Skin of body (tissue), 3 donors: ENCODE measurements at places on chromosomes 3 and 15.

- DNase-seq: no peak
Observed at GRCh38 chr15:65038428-65038827, 6.8 kb upstream of the SLC51B start.

DNA sequence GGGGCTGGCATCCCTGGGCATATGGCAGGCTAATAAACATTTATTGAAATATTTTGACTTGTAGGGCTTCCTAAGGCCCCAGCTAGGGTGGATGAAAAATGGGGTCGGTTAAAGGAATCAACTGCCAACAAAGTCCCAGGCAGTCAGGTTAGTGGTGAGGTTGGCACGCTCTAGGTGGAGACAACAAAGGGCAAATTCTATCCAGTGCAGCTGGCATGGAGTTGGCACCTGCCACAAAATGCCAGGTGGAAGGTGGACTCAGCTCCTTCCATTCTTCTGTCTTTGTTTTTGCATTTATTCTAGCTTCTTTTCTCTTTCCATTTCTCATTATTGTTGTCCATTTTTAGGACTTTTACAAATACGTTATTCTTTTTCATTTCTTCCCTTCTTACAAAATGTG lies 31.0 kb downstream of the LCMT2 start:
- DNase-seq: no peak

DNA sequence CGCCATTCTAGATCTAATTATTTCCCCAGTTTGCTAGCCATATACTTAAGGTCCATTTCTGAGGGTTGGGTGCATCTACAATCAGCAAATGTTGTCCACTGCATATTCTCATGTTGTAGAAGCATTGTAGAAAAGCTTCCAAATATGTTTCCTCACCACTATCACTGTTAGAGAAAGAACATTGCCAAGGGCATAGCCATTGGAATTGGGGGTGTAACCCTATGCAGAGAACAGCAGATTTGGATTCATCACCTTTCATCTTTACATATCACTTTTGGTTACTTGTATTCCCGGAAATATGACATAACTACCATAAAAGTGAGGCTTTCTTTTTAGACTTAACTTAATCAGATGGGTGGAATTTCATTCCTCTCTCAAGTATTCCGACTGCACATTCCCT lies 203.6 kb downstream of the LSAMP start:
- DNase-seq: no peak

DNA sequence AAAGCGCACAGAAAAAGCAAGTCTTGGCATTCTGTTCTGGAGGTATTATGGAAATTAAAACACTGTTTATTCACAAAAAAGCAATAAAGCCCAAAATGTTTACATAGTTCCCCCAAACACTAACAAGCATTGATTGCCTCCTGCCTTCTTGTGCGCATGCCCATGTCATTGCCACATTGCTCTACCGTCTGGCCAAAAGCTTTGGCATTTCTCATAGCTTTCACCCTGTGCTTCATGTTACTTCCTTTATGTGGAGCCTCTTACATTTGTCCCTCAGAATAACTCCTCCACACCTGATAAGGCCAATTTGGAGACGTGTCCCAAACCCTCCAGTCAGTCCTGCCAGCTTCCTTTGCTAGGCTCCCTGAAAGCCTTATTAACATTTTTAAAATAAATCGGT lies 680.8 kb downstream of the GBE1 start:
- DNase-seq: no peak

DNA sequence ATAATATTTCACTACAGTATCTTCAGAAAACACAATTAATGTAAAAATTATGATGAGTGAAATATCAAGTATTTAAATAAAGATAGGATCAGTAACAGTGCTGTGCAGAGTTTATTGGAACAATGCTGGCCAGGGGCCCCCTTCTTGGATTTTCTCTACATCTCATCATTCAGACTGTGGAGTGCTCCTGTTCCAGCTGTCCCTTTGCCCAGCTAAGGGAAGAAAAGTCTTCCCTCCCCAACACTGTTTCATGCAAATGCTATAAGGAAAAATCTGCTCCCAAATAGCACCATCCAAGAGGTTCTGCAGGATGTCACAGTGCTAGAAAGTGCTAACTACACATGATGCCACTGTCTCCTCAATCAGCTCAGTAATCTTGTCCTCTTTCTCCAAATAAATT lies 64.5 kb downstream of the RPL39L start:
- DNase-seq: no peak

DNA sequence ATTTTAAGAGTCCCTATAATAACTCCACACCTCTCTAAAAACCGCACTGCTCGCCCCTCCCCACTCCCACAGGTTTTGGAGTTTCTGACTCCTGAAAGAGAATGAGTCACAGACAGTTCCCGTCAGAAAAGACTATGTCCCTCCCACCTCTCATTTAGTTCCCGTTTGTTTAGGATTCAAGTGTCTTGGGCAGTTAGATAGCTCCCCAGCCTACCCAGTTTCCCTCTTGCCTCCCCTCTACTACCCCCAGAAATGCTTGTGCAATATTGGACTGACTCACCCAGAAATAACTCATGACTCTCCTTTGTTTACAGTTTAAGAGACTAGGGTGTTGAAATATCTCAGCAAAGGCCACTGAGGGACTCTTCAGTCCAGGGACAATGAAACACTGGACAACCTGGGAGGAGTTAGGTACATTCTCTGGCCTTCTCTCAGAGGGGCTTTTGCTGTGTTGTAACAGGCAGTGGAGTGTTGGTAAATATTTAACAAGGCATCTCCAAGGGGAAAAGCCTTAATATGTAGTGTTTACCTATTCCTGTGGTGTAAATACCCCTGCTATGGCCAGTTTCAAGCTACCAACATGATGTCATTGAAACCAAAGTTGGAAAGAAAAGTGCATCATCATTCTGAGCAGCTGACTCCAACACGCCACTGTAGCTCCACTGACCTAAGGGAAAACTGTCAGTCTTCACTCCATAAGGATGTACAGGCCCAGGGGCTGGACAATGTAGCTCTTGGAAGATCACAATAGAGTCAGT lies 96.1 kb upstream of the CHD2 start:
- no peak for DNase-seq

DNA sequence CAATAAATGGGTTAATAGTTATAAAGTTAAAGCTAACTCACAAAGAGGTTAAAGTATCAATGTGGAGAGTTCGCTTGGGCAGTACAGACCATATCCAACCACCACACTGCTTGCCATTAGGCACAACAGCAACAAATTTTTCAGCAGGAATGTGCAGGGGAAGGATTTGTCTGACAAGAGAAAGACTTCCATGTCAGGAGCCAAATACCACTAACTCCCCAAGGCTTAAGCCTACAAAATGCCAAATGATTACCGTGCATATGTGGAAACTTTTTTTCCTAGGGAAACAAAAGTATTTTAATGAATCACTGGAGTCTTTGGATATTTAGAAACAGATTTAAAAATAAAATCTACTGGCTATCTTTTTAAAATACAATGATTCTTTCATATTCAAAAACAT lies 8.1 kb downstream of the VGLL3 start:
- peak; percentile 92 for DNase-seq

DNA sequence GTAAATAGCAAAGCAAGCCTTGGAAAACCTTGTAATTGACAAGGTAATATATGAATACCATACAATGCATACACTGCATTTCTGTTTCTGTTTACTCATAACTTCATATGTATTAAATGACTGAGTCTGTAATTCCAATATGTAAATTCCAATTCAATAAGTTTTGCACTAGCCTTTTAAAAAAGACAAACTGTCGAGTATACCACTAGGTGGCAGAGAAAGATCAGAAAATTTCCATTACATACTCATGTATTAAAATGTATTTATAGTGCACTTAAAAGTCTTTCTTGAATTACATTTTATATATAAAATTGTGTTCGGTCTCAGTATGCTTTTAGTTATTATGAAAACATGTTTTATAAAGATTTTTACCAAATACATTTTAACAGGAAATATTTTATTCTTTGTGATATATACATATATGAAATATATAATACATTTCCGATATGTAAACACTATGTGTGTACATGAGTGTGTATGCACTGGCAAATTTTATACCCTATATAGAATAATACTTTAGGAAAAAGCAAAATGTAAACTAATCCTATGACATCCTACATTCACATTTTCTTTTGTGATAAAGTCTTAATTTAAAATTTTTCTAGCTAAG lies 216.8 kb downstream of the VGLL3 start:
- DNase-seq: peak; percentile 46

DNA sequence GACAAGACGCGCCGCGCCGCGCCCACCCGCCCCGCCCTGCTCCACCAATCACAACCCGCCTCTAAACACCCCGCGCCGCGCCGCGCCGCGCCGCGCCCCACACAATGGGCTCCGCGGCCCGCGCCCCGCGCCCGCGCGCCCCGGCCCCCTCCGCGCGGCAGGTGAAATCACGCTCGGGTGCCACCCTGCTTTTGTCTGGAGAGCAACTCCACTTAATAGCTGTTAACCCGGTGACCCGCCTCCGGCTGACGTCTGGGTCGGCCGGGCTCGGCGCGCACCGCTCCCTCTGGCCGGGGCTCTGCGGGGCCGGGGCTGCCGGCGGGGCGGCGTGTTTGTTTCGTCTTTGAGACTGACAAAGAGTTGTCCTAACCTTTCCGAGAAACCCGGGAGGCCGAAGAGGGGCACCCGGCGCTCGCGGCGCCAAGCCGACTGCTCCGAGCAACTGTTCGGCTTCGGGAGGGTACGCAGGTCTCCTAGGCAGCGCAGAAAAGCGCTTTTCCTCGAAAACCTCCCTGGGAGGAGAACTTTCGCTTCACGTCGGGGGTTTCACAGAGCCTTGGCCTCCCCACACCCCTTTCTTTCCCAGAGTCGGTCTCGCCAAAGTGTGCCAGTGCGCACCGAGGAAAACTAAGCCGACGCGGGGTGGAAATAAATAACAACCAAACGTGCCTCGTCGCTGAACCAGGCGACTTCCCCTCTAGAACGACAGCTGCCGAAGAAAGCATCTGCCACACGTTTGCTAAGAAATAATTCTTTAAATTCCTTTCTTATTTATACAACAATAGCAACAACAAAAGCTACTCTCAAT lies 518.4 kb downstream of the FOXP1 start:
- peak; percentile 46 for DNase-seq

DNA sequence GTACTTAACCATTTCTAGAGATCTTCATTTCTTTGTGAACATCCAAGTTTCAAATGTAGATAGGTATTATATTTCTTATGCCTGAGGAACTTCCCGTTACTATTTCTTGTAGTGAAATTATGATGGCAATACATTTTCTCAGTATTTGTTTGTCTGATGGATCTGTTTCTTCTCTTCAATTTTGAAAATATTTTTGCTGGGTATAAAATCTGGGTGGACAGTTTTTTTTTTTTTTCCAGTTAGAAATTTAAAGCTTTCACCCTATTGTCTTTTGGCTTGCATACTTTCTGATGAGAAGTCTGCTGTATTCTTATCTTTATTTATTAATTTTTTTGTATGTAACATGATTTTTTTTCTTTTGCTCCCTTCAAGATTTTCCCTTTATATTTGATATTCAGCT lies 175.8 kb downstream of the SV2B start:
- DNase-seq: no peak

DNA sequence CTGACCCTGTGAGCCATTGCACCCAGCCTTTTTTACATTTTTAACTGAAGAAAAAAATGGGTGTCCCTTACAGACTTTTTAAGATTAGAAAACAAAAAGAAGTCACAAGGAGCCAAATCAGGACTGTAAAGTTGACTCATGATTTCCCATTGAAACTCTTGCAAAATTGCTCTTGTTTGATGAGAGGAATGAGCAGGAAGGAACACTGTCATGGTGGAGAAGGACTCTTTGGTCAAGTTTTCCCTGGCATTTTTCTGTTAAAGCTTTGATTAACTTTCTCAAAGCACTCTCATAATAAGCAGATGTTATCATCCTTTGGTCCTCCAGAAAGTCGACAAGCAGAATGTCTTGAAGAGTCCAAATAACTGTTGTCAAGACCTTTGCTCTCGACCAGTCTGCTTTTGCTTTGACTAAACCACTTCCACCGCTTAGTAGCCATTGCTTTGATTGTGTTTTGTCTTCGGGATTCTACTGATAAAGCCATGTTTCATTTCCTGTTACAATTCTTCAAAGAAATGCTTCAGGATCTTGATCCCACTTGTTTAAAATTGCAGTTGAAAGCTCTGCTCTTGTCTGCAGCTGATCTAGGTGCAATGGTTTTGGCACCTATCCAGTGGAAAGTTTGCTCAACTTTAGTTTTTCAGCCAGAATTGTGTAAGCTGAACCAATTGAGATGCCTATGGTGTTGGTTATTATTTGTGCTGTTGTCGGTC lies 369.4 kb downstream of the MAGI1 start:
- no peak for DNase-seq

- no peak for DNase-seq
Observed at GRCh38 chr15:70410371-70410985, 312.8 kb upstream of the TLE3 start.
